ENCODE measurements at places on chromosomes 2 and 18.

DNA sequence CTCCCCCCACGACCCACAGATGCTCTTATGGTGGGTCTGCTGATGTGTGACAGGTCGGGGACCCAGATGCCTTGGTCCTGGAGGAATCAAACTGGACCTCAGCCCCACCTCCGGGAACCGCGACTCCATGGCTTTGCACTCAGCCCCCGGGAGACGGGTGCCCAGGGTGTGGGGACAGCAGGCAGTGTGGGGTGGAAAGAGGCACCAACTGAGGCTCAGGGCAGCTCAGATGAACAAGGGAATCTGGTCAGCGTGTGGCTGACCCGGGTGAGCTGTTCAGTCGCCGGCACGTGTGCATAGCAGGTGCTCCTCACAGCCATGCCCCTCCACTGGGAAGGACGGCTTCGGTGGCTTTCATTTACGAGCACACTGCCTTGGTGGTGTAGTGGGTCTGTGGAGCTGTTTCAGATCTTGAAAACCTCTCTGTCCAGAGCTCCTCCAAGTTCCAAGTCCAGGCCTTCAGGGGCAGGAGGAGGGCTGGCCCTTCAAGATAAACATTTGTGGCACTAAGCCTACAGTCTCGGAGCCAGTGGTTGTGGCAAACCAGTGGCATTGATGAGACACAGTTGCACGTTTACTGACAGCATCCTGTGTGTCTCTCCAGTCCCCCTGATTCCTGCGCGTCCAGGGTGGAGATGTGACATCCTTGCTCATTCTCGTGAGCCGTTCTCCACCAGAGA lies 471.2 kb upstream of the HS6ST1 start:
- no peak for DNase-seq

- no peak for DNase-seq
Observed at GRCh38 chr2:225637259-225637658, 237.7 kb downstream of the NYAP2 start.

GRCh38 chr18:12315911-12316310 lies 7.9 kb downstream of the TUBB6 start:
- no peak for DNase-seq

- no peak for DNase-seq
Observed at GRCh38 chr2:164794432-164795231, 47.0 kb downstream of the COBLL1 start.

DNA sequence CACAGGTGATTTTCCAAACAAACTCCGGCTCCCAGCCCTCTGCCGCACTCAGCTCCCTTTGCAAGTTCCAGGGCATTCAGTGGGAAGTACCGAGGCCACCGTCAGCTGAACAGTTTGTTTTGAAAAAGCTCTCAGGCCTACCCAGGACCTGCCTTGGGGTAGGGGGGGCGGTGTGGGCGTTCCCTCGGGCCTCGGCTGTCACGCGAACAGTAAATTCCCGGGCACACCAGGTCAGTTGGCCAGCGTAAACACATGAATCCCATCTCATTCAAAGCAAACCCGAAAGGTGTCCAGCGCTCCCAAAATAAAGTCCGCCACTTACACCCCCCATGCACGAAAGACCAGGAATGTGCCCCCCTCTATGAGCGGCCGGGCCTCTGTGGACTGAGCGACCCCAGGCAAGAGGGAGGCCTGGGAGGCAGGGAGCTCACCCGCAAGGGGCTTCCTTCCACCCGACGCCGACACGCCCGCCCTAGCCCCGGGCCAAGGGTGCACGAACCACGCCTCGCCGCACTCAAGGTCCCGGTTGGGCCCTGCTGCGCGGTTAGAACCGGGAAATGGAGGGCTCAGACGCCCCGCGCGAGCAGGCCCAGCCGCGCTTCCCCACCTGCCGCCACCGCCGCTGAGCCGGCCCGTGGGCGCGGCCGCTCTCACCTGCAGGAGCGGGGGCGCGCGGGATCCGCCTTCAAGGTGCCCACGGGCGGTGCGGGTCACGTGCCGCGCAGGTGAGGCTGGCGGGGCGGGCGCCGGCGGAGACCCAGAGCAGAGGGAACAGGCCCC lies at the start of gene WDSUB1:
Gene WDSUB1 (minus strand): TSS at position 775 of the 780 bp plus-strand sequence. CDS start 3,634 bp downstream, outside the sequence.
- DNase-seq = peak; percentile 33

GRCh38 chr2:239127513-239127912 lies 273.3 kb downstream of the HDAC4 start:
- DNase-seq = no peak

GRCh38 chr18:73511771-73512503 lies 635.7 kb downstream of the FBXO15 start:
- DNase-seq = no peak

GRCh38 chr2:56540916-56541315 lies 357.1 kb downstream of the CCDC85A start:
- DNase-seq = no peak

GRCh38 chr2:209564816-209565215 lies 141.0 kb downstream of the MAP2 start:
- no peak for DNase-seq

DNA sequence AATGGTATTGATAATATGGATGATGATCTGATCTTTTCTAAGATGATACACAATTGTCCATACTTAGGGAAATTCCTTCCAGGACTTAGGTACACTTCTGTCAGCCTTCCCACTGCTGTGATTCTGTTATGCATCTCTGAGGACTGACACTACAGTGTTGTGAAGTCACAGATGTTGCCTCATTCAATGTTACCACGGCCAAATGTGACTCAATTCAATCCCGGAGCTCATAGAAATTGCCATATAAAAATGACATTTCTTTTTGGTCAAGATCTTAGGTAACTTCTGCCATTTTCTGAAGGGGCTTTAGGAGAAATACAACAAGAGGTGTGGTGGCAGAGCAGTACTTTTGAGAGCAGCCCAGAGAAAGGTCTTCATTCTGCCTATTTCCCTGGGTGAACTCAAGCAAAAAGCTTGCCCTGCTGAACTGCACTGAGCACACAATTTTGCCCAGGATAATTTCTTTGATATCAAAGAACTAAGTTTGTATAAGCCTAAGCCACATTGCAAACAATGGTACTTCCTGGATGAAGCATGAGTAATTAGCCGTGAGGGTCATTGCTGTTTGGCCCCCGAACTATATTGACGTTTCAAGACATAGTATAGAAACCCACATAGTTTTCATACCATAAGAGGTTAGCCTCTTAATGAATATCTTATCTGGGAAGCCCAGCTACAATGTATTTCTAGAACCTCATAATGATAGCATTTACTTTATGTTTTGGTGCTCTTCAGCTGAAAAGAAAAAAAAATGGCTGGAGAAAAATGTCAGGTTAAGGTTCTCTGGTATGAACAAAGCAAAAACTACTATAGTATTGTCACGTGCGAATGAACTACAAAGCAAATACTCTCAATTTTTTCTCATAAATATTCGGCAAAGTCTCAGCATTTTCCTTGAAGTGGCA lies 437.4 kb downstream of the MEIS1 start:
- DNase-seq = no peak

- DNase-seq = no peak
Observed at GRCh38 chr2:232375164-232375563, 3.4 kb upstream of the ALPP start.

DNA sequence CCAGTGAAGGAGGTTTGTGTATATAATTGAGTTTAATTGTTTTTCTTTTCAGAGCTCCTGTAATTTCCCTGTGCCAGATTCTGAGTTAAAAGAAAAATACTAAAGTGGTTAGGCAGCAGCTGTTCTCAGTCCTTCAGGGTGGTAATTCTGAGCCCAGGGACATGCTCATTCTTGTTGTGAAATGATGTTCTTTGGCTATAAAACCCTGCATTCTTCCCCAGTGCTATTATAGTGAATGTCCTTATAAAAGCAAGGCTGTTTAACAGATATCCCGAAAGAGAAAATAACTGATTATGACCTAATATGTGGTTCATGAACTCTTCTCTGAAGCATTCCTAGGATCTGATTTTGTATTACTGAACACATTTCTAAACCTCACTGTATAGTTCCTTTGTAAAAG lies 34.0 kb downstream of the ADAM23 start:
- DNase-seq = no peak

GRCh38 chr2:213214209-213214608 lies 62.8 kb upstream of the IKZF2 start:
- DNase-seq = no peak

Measured in stimulated activated CD8-positive, alpha-beta memory T cell treated with anti-CD3 and anti-CD28 coated beads, Interleukin-12 subunit alpha, Interleukin-12 subunit beta, amount 100 ng/mL, for 4 hours (primary cell).